ENCODE measurements at places on chromosomes 11 and 22. TPM values are rescaled to one million over a fixed set of nuclear protein-coding genes. Genes with fewer than 3 reads are reported as not detected.

Gene PAFAH1B2
- 91.6 TPM for total RNA-seq

Gene OR6A2
- total RNA-seq = not detected

Gene SLC5A12
- total RNA-seq = 1.1 TPM

Gene OR52A1
- total RNA-seq = not detected

Gene KRTAP5-9
- not detected for total RNA-seq

Gene LIF
- total RNA-seq = 25.4 TPM

Gene IL18
- 68.3 TPM for total RNA-seq

Gene EIF3L
- 161 TPM for total RNA-seq

Gene RIMBP3B
- total RNA-seq = 0.65 TPM

Gene OR8G5
- not detected for total RNA-seq

Gene ASRGL1
- 19.9 TPM for total RNA-seq

GRCh38 chr11:126436209-126436755 is 80.8 kb downstream of the ST3GAL4 start:
- no peak for DNase-seq

DNA sequence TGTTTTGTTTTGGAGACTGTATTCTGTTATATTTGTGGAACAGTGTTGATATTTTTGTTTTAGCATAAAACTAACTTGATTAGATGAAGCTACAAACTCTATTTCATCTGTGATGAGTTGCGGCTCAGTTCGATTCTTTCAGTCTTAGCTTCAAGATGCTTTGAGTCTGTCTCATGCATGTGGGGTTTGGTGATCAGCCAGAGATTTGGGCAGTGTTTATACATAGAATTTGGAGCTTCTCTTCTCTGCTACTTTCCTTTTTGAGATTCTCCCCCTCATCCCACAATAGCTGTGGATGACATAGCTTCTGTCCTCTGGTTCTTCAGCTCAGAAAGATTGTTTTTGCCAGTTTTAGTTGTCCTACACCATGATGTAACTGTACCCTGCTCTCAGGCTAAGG is 90.4 kb downstream of the ARHGAP20 start:
- no peak for DNase-seq

DNA sequence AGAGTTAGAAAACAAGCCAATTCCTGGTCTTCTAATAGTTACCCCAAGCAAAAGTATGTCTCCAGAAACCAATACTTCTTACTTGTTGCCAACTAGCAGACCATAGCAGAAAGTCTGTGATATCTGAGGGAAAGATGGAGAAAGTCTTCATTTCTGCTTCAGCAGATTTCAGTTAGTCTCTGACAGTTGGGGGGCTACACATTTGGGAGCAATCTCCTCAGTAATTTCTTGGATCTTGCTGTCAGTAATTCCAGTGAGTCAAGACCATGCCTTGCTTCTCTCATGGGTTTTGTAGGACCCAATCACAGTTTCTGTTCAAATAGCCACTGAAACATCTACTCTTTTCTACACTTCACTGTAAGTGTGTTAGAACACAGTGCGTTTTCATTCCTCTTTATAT is 118.8 kb downstream of the ATXN10 start:
- DNase-seq = no peak

- peak; percentile 54 for DNase-seq
Measured at GRCh38 chr11:100930185-100930778, 199.3 kb downstream of the PGR start.

GRCh38 chr11:15613789-15614188 is 499.1 kb downstream of the INSC start:
- DNase-seq = no peak

DNA sequence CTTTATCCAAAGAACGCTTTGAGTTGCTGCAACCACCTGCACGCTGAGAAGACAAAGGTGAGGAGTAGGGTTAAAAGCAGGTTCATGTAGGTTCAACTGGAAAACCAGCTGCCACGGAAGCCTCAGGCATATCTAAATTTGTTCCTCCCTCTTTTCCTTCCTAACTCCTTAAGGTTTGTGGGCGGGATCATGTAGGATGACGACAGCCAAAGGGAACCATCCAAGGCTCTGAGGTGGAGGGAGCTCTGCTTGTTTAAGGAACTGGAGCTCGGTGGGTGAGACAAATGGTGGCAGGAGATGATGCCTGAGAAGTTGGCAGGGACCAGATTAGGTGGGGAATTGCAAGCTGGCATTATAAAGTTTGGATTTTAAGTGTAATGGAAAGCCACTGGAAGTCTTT is 60.3 kb downstream of the SPON1 start:
- no peak for DNase-seq

- DNase-seq = no peak
Measured at GRCh38 chr11:71165771-71166170, 86.6 kb downstream of the SHANK2 start.

GRCh38 chr22:37175414-37176281 is 12.4 kb downstream of the C1QTNF6 start:
- DNase-seq = no peak

DNA sequence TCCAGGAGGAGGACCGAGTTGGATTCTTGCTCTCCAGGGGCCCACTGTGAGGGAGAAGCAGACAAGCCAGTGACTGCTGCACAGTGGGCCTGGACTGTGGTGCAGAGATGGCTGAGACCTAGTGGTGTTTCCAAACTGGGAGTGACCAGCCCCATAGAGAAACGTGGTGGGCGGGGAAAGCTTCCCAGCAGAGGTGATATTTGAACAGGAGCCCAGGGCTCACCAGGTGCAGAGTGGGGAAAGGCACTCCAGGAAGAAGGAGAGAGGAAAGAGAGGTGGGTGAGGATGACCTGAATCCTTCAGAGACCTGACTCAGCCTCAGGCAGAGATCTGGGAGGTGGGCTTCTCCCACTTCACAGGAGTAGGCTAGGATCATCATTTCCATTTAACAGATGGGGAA is 52.1 kb upstream of the RASD2 start:
- DNase-seq = no peak

DNA sequence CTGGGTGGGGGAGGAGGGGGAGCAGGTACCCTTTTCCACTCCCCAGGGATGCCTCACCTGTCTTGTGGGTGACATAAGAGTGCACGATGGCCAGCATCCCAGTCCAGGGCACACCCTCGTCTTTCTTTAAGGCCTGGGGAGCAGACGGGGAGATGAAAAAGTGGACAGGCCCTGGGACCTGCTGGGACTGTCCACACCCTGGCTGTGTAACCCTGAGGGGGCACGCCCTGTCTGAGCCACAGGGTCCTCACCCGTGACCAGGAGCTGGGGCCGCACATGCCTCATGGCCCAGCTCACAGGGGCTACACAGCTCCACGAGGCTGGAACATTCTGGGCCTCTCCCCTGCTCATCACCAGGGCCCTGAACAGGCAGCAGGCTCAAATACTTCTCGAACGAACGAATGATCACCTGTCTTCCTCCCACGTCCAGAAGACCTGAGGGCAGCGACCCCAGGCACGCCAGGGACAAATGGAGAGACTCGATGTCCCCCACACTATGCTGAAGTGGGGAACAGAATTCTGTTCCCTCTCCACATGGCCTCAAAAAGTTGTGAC is 123.9 kb downstream of the PHF21B start:
- no peak for DNase-seq

DNA sequence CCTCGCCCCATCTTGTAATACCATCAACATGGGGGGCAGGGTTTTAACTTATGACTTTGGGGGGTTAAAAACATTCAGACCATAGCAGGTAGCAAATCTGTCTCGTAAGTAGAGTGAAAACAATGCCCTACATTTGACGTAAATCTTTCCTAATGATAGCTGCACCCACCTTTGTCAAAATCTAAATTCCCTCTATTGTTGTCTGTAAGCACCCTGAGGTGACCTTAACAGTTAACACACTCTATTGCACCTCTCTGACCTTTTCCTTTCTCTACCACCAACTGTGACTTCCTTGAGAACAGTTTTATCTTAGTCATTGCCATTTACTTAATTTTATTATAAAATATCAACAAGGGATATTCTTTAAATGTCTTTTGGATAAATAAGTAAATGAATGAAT is 1024.9 kb upstream of the CNTN5 start:
- no peak for DNase-seq

GRCh38 chr11:67584205-67584880 is 731 bp downstream of the GSTP1 start:
- DNase-seq = peak; percentile 28

GRCh38 chr11:65274735-65275682 is 13.2 kb downstream of the POLA2 start:
- peak; percentile 98 for DNase-seq

DNA sequence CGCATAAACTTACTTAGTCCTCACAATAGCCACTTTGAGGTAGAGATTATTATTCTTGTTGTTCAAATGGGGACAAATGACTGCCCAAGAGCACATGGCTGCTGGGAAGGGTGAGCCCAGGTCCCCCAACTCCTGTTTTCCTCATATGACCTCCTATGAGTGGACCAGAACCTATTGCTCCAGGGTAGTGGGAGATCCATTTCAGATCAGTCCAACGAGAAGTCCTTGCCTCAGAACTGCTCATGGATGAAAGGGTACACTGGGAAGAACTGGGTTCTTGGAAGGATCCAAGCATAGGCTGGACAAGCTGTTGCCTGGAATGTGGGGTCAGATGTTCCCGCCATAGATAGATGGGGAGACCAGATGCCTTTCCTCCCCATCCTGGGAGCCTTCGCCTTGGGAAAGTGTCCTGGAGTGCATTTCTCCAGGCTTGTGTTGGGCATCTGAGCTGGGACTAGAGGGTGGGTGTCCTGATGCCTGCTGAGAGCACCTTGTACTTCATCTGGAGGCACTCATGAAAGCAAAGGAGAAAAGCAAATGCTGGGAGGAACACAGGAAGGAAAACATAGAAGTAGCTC is 146.3 kb upstream of the B3GAT1 start:
- no peak for DNase-seq

Measured in A172 (cell line).